Endothelial cell (in vitro differentiated cells): ENCODE measurements at places on chromosomes 4 and X.

DNA sequence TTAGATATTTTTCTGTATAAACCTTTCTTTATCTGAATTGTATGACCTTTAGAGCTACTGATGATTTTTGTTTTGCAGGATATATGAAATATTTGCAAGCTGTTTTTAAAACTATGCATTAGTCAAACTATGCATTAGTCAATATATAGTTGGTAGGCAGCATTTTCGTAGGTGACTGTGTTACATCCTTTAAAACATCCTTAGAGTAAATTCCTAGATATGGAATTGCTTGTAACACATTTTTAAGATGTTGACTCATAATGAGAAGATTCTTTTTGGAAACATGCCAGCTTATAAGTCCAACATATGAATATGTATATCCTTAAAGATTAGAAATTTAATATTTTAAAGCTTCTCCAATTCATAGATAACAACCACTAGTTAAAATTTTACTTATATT, 1768.5 kb downstream of the PCDH7 start:
- DNase-seq, result no peak

- DNase-seq, result no peak
Observed at GRCh38 chr4:189129044-189129694, 811.5 kb upstream of the FRG1 start.

- DNase-seq, result no peak
Observed at GRCh38 chr4:18103876-18104605, 82.5 kb upstream of the LCORL start.

DNA sequence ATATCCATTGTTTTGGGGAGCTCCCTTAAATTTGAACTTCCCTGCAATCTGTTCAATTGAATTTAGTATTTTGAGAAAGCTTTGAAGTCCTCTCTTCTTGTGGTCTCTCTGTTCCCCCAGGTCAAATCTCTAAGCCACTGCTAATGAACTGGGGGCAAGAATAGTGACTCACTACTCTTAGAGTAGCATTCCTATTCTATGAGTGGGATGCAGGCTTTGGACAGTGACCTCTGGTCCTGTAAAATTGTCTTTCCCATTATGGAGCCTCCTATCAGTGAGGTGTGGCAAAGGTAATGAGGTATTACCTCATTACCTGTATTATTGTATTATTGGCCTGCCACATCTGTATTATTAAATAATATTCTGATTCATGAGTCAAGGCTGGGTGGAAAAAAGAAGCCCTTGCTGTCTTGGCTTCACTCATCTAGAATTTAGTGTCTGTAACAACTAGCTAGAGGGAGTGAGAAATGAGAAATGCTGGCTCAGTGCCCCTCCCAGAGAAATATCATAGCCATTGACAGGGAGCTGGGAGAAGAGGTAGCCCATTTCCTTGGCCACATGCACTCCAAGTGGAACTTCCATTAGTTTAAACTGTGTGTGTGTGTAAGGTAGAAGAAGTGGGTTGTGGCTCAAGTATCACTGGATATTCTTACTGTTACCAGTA, 393.9 kb upstream of the CTSO start:
- no peak for DNase-seq

- DNase-seq, result no peak
Observed at GRCh38 chr4:15771216-15772058, 6.7 kb upstream of the CD38 start.
